Activated effector memory CD4-positive, alpha-beta T cell treated with Interleukin-2 at 50 U/mL for 16 hours (primary cell): ENCODE measurements at places on chromosomes 4 and X.
A peak's percentile ranks its signal among the peaks of the same experiment; 100 is the strongest.

- no peak for DNase-seq
These were observed 26.1 kb upstream of the CFAP299 start for GRCh38 chr4:80309294-80310004.

GRCh38 chrX:108036298-108036973 is 8.4 kb upstream of the VSIG1 start:
- DNase-seq: no peak

DNA sequence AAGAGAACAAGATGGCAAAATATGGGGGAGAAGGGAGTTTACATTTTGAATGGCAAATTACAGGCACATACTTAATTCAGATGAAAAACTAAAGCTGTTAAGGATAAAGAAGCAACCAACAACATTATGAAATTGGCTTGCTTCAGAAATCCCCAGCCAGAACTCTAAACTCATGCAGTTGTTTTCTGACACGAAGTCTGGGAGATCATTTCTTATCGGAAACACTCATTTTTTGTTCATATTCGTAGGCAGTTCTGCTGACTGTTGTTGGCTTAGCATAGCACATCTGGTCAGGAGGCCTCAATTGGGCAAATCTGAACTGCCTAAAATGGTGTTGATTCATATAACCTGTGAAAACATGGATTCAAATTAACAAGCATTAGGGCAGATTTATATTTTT is 33.0 kb upstream of the ARHGAP6 start:
- DNase-seq: no peak

GRCh38 chrX:101430457-101431078 is 22.5 kb downstream of the HNRNPH2 start:
- DNase-seq: no peak

DNA sequence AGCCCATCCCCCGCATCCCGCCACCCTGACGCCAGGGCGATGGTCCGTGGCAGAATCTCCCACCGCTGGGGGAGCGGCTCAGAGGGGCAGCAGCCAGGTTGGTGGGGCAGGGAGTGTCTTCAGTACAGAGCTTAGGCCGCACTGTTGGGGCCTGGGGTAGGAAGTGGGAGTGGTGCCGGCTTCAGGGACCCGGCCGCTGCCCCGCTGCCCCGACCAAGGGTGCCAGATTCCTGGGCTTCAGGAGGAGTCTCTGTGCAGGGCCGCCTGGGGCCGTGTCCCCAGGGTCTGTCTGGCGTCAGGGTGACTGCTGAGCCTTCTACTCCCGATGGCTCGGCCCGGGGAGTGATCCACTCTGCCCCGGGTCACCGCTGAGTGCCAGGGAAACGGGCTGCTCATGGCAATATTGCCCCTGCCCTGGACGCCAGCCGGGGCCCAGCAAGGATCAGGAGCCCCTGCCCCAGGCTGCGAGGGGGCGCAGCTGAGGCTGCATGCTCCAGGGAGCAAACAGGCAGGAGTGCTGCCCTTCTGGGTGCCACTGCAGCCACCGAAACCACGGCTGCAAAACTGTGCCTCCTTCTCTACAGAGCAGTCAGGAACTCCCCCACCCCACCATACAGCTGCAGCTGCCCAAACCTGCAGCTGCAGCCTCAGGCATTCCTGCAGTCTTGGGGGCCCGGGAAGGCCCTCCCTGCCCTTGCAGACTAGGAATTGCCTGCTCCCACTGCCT is 1206.1 kb downstream of the ARAP2 start:
- DNase-seq: no peak

GRCh38 chr4:56181140-56181953 is 205.9 kb downstream of the AASDH start:
- no peak for DNase-seq

- no peak for DNase-seq
These were observed 117.3 kb upstream of the PPP3CA start for GRCh38 chr4:101464596-101464995.

DNA sequence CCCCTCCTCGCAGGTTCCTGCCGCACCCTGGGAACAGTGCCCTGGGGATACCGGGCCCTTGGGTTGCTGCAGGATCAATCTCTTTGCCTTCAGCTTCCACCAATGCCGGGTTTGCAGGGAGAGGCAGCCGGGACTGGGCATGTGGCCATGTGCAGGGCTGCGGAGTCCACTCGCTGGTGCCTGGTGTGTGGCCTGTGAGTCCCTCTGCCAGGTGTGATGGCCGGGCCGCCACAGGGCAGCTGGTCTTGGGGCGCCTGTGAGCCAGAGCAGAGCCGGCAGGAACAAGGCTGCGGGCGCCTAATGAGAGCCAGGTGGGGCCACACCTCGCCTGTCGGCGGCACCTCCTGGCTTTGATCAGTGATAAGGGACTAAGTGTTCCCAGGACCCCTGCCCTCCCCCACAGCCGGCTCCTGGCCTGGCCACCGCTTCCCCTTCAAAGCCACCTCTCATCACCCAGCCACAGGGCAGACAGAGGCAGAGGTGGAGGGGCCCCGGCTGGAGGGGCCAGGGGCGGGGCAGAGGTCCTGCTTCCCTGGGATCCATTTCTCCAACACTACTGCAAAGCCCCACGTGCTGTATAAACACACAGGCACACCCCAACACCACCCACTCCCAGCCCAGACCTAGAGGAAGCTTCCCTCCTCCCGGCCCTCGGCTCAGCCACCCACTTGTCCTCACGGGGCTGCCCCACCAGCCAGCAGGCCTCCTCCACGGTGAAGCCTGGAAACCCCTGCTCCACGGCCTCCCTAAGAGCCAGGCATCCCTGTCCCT is 132.7 kb downstream of the CPZ start:
- no peak for DNase-seq

DNA sequence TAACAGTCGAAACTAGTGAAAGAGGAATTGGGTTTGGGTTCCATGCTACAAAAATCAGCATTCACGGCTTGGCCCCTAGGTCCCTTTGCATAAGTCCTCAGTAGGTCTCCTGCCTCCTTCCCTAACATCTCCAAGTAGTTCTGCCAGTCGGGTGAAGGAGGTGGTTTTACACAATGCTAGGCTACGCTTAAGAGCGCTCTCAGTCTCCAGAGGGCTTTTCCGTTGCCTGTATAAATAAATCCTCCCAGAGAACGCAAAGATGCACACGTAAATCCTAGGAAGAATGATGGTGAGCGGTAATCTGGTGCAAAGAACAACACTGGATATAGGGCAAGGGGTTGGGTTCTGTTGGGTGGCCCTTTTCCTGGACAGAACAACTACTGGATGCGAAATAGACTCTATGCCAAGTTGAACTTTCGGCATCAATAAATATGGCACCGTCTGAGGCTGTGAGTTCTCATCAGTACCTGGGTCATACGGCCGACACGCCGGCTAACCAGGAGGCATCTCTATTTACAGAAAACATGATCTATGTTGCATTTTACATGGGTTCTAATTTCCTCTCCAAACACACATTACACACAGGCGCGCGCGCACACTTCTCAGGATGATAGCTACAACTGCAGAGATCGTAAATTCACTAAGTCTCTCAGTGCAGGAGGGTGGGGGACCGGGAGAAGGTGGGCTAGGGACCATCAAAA is 1.3 kb downstream of the CAMK2D start:
- peak; percentile 20 for DNase-seq

- DNase-seq: no peak
These were observed 659.9 kb upstream of the AGA start for GRCh38 chr4:178102139-178102538.

DNA sequence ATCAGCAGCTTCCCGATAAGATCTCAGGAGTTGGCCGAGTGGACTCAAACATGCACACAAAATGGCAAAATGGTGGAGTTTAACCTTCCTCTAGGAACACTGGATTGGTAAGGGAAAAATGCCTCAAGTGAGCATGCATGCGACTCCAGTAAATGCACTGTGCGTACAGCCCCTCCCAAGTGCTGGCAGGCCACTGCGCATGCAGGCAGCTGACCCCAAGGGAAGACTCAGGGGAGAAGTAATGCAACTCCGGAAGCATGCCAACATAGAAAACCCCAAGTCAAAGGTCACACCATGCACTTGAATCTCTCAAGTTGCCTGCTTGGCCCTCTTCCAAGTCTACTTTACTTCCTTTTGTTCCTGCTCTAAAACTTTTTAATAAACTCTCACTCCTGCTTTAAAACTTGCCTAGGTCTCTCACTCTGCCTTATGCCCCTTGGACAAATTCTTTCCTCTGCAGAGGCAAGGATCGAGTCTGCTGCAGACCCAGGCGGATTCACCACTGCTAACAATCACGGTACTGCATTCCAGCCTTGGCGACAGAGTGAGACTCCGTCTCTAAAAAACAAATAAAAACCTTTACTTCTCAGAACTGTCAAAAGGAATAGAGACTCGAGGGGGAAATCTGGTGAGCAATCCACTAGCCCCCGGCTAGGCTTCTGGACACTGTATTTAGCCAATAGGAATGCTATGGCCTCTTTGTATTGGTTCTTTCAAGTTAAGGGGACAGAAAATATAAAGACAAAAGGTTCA is 33.5 kb downstream of the NYX start:
- DNase-seq: no peak

- no peak for DNase-seq
These were observed 57.8 kb upstream of the NAP1L5 start for GRCh38 chr4:88755454-88755853.

DNA sequence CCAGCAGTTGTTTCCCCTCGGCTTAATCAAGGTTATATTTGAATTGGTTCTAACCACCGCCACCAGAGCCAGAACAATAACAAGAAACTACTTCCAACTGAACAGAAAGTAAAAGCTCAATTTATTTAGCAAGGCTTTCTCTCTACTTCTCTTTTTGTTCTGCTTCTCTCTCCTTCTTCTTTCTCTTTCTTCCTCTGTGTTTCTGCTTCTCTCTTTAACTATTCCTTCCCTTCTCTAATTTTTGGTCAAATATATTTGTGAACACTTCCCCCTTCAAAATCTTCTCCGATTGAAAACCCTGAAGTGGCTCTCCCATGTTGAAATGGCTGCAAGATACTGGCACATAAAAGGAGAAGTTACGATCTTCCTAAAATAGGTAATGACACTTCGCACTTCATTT is 1195.9 kb upstream of the PRKX start:
- no peak for DNase-seq

DNA sequence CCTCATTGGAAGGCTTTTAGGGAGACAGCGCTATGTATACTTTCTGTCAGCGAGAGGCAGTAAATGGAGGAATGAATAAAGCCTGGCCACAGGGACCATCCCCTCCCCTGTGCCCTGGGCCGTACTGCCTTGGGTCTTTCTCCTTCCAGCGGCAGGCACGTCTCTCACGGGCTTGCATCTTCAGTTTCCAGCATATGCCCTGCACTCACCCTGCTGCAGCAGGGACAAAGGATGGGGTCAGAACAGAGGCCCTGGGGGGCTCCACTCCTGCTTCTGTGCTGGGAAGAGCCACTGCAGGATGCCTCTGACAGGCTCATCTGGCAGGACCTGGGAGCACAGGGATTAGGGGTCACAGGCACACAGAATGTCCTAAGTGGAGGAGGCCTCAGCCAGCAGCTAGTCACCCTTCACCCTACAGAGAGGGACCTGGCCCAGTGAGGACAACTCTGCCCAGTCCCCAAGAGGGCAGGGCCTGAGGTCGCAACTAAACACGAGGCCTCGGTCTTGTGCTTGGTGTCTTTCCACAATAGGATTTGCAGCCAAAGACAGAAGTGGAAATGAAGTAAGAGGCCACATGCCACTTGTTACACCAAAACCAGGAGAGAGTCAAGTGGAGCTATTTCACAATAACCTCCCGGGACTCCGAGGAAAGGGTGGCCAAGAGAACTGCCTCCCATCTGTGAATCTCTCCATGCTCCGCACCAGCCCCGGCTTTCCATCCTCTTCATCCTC is 150.8 kb downstream of the AFAP1 start:
- no peak for DNase-seq

- DNase-seq: no peak
These were observed 31.1 kb upstream of the CLNK start for GRCh38 chr4:10715696-10716095.

- no peak for DNase-seq
These were observed 3.3 kb downstream of the ITIH6 start for GRCh38 chrX:54794795-54795194.

GRCh38 chr4:40121515-40121914 is 64.9 kb downstream of the N4BP2 start:
- no peak for DNase-seq

- DNase-seq: no peak
These were observed 353.0 kb downstream of the ADAM29 start for GRCh38 chr4:175271010-175271630.

DNA sequence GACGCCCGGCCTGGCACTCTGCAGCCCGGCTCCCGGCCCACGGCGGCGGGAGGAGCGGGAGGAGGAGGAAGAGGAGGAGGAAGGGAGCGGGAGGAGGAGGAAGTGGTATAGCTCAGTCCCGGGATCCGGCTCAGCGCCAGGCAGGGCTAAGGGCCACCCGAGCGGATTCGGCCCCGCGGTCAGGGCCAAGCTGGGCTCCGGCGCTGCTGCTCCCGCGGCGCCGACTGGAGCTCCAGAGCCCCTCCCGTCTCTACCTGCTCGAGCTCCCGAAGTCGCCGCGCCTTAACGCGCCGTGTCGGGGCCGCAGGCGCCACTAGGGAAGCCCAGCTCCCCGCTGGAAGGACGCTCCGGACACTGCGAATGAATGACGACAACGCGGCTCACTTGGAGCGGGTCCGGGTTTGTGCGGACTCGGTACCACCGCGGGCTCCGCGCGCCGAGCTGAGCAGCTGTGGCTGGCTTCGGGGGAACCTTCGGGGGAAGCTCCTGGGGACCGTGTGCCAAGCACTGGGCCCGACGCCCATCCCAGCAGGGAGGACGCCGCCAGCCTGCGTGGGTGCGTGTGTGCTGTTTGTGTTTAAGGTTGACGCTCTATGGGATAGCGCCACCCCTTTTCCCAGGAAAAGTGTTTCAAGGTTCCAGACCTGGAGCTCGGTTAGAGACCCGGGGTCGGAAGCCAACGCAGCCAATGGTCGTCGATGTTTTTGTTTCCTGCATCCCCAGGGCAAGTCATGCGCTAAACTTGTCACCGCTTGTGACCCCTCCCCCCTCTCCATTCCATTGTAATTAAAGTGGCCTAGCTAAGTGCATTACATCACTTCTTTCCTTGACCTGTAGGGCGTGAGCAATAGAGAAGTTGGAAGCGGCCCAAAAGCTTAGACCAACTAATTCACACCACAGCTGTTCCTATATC is at the start of gene TBC1D9:
Gene TBC1D9 (minus strand): TSS at position 67 of the 913 bp plus-strand sequence. CDS start 340 bp downstream, outside the sequence.
- DNase-seq: no peak

GRCh38 chr4:76198411-76199237 is 15.0 kb downstream of the SCARB2 start:
- DNase-seq: no peak

DNA sequence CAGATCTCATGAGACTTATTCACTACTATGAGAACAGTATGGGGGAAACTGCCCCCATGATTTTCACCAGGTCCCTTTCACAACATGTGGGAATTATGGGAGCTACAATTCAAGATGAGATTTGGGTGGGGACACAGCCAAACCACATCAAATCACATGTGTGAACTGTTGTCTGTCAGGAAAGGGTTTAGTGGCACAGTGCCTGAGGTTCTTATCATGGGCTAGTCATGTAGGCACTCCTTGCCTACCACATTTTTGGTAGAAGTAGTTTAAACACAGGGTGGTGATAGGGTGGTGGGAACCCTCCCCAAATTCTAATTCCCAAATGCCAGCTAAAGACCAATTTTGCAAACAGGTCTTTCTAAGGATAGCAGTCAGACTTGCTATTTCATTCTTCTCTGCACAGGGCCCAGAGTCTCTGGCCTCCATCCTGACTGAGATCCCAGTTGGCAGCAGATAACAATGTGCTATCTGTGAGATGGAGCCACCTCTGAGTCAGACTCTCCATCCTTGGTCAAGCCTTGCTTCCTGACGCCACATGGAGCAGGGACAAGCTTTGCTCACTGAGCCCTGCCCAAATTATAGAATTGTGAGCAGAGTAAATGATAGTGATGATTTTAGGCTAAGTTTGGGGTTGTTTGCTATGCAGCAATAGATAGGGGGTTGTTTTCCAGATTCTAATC is 33.5 kb upstream of the SETD7 start:
- no peak for DNase-seq
